Cerebellum (tissue), 4 donors: ENCODE measurements at places on chromosomes 6 and 20.

- DNase-seq, result no peak
These were observed 143.3 kb upstream of the GPR6 start for GRCh38 chr6:109834595-109835437.

DNA sequence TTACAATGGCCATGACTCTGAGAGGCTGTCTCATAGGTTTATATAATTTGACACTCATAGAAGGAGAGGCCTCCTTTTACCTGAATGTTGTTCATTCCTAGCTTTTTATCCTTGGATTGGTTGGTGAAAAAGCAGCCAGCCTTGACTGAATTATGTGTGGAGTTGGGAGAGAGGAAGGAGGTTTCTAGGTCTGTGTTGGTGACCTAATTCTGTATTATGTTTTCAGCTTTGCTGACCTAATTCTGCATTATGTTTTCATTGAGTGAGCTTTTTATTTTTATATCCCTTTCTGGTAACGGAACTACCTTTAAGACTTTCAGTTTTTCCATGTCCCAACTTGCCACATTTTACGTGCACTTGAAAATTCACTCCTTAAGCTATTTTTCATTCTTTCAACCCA is 59.1 kb upstream of the RNF144B start:
- no peak for DNase-seq

GRCh38 chr20:13348311-13349234 is 127.5 kb downstream of the ISM1 start:
- DNase-seq, result no peak

DNA sequence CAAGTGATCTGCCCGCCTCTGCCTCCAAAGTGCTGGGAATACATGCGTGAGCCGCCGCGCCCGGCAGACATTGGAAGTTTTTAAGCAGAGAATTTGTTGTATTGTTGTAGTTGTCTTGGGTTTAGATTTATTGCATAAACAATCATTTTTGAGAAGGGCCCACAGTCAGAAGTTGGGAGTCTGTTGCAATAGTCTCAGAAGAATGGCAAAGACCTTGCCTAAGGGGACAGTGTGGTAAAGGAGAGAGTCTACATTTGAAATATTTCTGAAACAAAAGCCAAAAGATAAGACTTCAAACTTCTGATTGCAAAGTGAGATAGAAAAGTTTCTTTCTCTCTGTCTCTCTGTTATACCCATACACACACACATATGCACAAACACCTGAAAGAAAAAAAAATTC is 22.5 kb downstream of the HFE start:
- no peak for DNase-seq

DNA sequence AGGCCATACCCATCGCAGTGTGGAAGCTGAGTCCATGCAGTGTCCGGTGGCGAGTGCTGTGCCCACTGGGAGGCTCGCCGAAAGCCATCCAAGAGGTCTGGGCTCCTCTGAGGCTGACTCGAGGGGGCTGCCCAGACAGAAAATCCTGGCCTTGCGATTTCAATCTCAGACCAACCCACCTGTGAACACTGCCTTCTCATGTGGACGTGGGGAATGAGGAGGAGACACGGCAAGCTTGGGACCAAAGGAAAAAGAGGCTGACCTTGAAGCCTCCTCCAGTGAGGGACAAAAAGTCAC is 157.2 kb upstream of the AFDN start:
- no peak for DNase-seq

- DNase-seq, result no peak
These were observed 18.0 kb upstream of the MAP3K4 start for GRCh38 chr6:160973311-160974250.

DNA sequence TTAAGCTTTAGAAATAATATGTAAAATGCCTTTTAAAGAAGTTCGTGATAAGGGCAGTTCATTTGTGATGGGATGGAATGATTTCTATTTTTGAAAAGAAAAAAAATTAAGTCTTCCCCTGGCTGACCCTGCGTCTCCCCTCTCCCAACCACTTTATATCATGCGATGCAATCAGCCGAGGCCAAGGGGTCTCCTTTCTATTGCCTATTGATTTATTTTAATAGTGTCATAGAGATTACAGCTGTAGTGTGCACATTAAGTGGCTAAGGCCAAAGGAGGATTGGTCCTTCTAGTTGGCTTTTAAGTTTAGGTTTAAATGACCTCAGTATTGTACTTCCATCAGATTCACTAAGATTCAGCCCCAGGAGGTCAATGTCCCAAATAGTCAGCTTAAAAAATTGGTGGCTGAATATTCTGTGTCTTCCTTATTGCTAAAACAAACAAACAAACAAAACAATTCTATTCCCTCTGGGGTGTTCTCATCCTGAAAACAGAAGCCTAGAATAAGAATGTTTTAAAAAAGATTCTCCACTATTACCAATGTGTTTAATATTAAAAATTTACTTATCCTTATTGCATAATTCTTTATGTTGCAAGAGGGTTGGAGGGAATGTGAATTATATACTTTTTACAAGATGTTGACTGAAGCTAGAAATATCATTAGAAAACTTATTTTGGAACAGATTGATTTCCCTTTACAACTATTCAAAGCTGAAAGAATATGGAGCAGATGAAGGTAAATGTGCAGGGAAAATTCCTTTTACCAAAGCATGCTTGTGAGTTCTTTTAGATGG is 359.1 kb downstream of the SAMD5 start:
- DNase-seq, result no peak

- DNase-seq, result no peak
These were observed 4.7 kb downstream of the TULP1 start for GRCh38 chr6:35508027-35508426.

DNA sequence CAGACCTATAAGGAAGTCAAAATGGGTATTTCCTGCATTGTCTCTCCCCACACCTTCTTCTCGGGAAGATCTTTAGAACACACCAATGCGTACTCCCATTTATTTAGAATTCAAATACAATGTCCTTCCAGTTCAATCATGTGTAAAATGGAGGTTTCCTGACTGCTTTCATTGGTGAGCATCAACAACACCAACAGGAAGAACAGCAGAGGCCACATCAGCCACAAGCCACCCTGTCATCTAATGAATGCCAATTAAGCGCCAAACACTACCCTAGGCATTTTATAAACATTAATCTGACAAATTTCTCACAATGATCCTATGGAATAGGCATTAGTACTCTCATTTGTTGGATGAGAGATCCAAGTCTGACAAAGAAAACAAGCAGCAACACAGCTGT is 68.4 kb upstream of the SMLR1 start:
- DNase-seq, result no peak
